ENCODE measurements at places on chromosomes 2 and 18.
A peak's percentile ranks its signal among the peaks of the same experiment; 100 is the strongest.

- no peak for DNase-seq
Measured at GRCh38 chr2:8548065-8548618, 133.7 kb upstream of the ID2 start.

DNA sequence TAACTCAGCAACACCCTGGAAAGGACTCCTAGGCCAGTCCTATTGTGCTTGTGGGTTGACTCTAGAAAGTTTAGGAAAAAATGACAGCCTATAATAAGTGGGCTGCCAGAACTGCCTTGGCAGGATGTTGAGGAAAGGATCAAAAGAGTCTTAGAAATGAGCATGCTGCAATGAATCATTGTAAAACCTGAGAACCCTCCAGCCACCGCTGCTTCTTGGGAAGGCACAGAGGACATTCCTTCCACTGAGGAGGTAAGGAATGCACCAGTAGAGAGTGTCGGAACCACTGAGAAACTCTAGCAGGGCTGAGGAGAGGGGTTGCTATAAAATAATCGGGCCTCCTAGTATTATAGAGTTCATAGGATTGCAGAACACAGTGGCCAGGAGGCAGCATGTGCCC lies 146.7 kb upstream of the SMIM21 start:
- DNase-seq = no peak

DNA sequence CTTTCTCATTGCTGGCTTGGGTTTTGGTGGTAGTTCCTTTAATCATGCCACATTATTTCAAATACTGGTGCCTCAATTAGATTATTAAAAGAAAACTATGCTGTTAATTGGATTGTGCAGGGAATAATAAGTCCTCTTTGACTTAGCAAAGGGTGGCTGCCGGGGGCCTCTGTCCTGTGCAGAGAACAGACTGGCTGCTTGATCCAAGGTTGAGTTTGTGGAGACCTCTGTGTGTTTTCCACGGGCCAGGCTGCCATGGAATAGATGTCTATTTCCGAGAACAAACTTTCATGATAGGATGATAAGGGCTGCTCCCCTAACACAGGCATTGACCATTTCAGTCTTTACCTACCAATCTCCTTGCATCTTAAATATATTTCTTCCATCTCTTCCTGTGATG lies 30.4 kb upstream of the OTOS start:
- DNase-seq = no peak

GRCh38 chr2:8525236-8525581 lies 156.6 kb upstream of the ID2 start:
- no peak for DNase-seq

DNA sequence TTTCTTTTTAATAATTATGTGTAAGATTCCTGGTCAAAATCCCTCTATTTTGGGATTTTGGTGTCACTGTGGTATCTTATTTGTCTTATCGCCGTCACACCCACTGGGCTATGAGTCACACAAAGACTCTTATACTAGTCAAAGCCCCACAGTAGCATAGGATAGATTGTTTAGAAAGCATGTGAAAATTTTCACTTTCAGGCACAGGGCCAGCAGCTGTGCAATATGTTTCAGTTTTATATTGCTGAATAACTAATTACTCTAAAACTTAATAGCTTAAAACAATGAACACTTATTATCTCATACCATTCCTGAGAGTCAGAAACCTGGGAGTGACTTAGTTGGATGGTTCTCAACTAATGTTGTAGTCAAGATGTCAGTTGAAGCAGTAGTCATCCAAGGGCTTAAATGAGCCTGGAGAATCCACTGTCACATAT lies 24.0 kb downstream of the CFAP210 start:
- DNase-seq = no peak

GRCh38 chr2:75600461-75601011 lies 39.8 kb upstream of the EVA1A start:
- DNase-seq = no peak

DNA sequence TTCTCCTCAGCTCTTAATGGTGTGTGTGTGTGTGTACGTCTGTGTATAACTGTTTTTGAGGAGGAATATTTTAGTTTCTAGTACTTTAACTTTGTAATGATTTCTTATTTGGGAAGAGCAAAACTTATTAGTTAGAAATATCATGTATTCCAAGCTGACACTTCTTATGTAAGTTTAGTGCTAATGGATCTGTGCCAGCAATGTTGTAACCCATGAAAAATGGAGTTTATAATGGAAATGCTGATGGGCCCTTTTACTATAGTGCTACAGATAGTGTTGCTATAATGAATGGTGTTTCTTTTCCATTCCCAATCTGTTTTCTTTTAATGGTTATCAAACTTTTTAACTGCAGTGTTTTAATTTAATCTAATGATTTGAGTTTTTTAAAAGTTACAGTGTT lies 49.8 kb upstream of the OTX1 start:
- no peak for DNase-seq

GRCh38 chr2:174124181-174124580 lies 124.2 kb downstream of the OLA1 start:
- DNase-seq = no peak

GRCh38 chr2:119102964-119103363 lies 55.6 kb downstream of the C1QL2 start:
- DNase-seq = no peak

DNA sequence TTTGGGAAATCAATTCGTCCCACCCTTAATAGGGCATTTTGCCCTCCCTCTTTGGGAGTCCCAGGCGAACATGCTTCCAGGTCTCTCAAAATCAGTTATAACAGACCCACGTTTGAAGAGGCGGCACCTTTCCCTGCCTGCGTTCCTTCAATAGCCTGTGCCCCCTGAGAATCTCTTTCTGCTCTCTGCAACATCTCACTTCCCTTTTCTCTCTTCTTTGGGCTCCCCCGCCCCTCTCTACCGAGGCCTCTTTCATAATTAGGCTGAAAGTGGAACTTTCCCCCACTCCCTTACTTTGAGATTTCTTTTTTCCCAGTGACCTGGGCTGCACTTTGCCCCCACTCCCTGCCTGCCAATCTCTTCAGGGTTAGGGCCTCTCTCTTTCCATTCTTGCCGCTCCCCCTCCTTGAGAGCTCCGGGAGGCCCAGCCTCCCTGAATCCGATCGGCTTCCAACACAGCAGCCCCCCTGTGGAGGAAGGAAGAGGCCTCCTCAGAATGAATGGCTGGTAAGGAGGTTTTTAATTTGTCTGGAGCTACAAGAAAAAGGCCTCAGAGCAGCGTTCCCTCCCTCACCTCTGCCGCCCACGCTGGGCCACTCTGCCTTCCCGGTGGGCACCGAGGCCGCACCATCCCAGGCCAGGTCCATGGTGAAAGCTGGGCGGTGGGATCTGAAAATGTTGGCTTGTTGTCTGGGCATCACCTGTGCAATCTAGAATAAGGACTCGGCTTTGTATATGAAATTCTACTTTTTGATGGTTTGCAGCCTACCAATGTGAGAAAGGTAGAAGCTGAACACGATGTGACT lies 162.6 kb upstream of the SIX3 start:
- DNase-seq = no peak

GRCh38 chr18:63319383-63320122 lies at the start of gene BCL2:
TSS of gene BCL2 (minus strand) at chr18:63319769.
- DNase-seq = no peak

- no peak for DNase-seq
Measured at GRCh38 chr2:112026509-112026908, 28.6 kb upstream of the TMEM87B start.

GRCh38 chr18:11951390-11951851 lies 29.9 kb upstream of the IMPA2 start:
- peak; percentile 18 for DNase-seq

GRCh38 chr2:152644189-152644873 lies 72.9 kb downstream of the PRPF40A start:
- no peak for DNase-seq

DNA sequence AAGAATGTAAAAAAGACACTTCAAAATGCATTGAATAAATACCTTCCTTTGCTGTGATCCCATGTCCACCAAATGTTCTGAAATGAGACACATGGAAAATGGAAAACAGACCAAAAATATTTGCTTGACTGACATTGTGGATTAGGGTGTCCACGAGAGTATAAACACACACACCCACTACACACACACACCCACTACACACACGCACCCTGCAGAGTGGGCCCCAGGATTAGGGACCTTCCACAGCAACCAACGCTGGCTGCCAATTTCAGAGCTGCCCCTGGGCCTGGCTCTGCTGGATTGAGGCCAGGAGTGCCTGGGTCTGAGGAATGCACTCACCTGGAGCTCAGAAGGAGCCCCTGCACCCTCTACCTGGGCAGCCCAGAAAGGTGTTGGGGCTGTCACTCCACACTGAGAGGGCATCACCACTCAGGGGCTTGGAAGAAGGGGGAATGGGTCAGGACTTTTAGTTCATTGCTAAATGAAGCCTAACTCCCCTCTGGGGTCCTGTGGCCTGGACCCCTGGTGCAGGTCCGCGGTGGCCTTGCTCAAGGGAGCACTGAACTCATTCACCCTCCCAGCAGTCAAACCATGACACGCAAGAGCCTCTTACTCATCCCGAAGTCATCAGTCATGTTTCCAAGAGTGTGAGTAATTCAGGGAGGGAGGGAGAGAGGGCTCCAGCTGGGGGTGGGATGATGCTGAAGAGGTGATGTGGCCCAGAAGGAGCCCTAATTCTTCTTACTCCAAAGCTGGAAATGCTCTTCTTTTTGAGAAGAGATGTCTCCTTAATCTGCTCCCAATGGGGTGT lies 50.2 kb upstream of the PLB1 start:
- no peak for DNase-seq

GRCh38 chr2:179842498-179843153 lies 18.8 kb downstream of the ZNF385B start:
- peak; percentile 2 for DNase-seq

DNA sequence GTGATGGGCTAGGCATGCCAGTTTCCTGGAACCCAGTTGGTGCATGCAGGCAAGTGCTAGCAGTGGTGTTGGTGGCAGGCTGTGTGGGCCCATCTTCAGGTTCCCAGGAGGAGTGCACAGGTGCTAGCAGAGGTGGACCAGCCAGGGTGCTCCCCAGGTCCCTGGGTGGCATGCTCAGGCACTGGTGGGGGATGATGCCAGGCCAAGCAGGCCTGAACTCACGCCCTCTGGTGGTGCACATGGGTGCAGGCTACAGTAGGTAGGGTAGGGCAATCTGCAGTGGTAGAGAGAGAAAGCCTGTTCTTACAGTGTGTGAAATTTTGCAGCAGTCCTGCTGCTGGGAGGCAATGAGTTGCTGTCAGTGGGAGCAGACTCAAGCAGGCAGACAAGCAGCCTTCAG lies 1651.8 kb downstream of the DPP10 start:
- no peak for DNase-seq

DNA sequence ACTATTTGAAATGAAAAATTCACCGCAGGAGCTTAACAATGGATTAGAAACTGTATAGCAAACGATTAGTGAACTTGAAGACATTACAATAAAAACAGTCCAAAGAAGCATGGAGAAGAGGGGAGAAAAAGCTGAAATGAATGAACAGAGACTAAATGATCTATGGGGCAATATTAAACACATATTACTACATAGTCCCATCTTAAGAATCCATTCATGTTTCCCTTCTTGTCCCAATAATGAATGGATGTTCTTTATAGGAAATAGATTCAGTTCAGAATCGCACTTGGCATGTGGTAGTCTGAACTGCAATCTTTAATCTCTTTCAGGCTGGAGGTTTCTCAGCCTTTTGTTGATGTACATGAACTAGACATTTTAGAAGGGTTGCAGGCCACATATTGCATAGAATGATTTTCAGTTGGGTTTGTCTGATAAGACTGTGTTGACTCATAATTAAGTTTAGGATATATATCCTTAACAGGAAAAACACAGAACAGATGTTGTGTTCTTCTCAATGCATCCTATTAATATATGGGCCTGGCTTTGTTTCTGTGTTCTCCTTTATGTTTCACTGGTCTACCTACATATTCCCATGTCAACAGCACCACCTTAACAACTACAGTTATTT lies 27.9 kb downstream of the CCDC88A start:
- no peak for DNase-seq

- no peak for DNase-seq
Measured at GRCh38 chr2:137924019-137924418, 40.3 kb upstream of the HNMT start.

GRCh38 chr2:108267101-108267500 lies 21.6 kb upstream of the SULT1C2 start:
- DNase-seq = no peak

GRCh38 chr2:131125195-131125757 lies 20.1 kb downstream of the PLEKHB2 start:
- DNase-seq = no peak

DNA sequence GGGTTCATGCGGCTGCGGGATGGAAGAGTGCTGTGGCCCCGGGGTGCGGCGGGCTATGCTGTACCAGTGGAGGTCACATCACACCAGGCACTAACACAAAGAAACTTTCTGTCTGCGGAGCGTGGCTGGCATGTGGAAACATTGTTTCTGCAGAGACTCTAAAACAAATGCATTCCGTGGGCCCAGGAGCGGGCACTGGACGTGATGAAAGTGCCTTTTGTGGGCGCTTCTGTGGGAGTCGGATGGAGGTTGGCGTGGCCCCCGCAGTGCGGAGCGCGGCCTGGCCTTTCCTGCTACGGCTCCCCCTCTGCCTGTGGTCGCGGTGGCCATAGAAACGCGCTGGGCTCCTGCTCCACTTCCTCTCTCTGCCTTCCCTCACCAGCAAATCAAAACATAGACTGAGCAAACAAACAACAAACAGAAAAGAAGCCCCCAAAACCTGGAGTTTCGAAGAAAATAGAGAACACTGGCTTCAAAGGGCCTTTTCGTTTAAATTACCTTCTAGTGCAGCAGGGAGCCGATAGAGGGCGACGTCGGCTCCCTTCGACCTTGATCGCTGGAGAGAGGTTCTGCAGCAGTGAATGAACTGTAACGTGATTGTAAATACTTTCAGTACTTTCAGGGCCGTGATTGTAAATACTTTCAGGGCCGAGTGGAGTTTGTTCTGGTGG lies 51.4 kb downstream of the KIF5C start:
- DNase-seq = no peak

DNA sequence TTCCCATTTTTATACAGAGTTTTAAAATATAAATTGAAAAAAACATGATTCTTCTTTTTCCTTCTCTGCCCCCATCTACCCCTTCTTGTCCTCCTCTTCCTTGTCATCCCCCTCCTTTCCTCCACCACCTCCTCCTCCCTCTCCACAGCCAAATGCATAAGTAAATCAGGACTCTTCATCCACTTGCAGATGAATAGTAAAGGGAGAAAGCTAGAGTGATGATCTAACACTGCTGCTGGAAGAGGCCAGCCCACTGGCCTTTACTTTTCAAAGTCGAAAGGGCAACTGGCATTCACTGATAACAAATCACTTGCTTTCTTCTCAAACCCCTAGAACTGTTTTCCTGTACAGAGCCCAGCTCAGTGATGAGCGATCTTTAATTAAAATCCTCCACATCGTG lies 205.8 kb downstream of the PDE1A start:
- no peak for DNase-seq

- no peak for DNase-seq
Measured at GRCh38 chr2:121887513-121888188, 132.2 kb downstream of the TSN start.

DNA sequence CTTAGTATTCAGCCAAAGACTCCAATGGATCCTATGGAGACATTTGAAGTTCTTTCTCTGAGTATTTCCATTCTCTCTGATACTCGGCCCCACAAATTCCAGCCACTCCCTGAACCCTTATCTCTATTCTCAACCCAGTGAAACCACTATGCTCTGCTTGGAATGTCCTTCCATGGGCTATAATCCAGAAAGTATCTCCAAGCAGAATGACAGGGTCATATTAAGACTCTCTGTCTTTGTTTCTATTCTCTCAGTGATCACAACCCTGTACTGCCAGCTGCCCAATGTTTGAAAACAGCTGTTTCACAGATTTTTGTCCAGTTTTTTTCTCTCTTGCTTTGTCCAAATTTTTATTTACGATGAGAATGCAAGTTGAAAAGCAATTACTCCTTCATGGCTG lies 21.9 kb downstream of the CHMP3 start:
- DNase-seq = no peak
